Amniotic epithelial cell (primary cell): ENCODE measurements at places on chromosomes 4 and X.

DNA sequence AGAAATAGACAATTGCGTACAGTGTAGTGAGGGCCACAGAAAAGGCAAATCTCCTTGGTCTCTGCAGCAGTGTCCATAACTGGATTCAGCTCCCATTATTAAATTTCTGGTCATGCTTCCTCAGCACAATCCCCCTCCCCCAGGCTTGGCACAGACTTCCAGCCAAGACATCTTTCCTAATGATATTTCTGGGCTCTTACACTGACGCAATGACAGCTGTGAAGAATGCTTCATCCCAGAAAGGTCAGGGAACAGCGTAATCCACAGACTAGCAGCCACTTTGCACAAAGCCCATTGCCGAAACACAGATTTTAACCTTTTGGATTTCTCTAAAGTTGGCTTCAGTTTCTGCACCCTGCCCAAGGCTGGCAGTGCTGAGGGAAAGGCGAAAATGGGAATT is 597.6 kb upstream of the CPEB2 start:
- DNase-seq: no peak

DNA sequence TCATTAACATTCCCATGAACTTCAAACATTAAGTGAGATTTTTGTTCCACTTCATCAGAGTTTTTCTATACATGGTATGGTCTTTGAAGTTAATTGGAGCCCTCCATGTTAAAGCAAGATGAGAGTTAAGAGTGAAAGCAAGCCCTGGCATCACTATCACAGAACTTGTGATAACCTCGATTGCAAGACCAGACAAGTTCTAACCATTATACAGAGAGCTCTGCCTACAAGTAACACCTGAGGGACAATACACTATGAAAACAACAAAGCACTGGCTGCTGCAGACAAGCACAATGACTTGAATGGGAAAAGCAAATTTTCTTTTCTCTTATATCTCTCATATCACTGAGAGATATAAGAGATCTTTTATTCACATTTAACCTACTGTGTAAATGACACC is 126.6 kb upstream of the GYPA start:
- DNase-seq: no peak

DNA sequence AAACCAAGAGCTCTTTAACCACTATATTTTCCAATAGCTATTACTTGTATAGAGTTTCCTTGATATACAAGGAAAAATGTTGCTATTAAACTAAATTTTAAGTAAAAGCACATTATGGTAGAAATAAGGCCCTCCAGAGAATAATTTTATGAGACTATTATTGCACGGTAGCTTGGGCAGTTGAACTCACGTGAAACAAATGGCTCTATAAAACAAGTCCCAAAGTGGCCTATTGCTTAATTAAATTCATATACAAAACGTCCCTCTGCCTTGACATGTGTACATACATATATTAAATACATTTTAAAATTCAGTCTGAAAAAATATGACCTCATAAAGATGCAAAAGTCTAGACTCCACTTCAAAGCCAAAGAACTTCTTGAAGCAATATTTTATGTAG is 582.2 kb downstream of the CENPC start:
- no peak for DNase-seq

GRCh38 chr4:153005899-153006381 is 69.8 kb downstream of the FHDC1 start:
- no peak for DNase-seq

- no peak for DNase-seq
Observed at GRCh38 chr4:80124246-80125211, 51.5 kb upstream of the ANTXR2 start.

- no peak for DNase-seq
Observed at GRCh38 chrX:861340-861890, 230.8 kb downstream of the SHOX start.

GRCh38 chr4:92634882-92635281 is 331.1 kb downstream of the GRID2 start:
- DNase-seq: no peak

DNA sequence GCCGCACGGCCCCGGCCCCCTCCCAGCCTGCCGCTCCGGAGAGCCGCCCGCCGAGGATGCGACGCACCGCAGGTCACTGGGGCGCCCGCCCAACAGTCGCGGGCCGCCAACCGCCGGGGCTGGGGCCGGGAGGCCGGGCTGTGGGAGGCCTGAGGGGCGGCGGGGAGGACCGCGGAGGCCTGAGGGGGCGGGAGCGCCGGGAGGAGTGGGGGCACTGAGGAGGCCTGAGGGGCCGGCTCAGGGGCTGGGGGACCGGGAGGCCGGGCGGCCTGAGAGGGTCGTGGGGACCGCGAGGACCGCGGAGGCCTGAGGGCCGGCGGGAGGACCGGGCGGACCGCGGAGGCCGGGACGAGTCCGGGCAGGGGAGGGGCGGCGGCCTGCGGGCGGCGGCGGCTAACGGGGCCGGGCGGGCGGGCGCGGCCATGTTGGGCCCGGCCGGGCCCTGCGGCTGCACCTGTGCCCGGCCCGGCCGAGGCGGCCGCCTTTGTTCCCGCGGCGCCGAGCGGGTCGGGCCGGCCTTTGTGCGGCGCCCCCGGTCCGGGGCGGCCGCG is 353 bp downstream of the NSD2 start:
- no peak for DNase-seq

GRCh38 chr4:93810340-93810992 is 18.1 kb upstream of the ATOH1 start:
- no peak for DNase-seq

- DNase-seq: no peak
Observed at GRCh38 chr4:159106636-159107035, 3.8 kb downstream of the RAPGEF2 start.

- DNase-seq: peak; percentile 63
Observed at GRCh38 chr4:41369680-41370079, 113.0 kb downstream of the UCHL1 start.

DNA sequence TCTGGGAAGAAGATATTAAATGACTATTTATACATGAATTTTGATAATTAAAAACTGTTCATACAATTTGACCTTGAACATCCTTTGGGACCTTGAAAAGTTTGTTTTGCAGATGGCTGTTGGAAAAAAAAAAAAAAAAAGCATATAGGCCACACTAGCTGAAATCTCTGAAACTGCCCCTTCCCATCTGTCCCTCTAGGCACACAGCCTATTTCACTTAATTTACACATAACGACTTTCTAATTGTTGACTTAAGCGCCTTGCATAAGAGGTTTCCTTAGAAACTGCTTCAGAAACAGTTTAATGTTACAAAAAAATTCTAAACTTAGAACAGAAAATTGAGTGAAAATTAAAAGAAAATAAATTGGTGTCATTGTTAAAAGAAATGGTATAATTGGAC is 131.0 kb downstream of the COX18 start:
- DNase-seq: no peak

DNA sequence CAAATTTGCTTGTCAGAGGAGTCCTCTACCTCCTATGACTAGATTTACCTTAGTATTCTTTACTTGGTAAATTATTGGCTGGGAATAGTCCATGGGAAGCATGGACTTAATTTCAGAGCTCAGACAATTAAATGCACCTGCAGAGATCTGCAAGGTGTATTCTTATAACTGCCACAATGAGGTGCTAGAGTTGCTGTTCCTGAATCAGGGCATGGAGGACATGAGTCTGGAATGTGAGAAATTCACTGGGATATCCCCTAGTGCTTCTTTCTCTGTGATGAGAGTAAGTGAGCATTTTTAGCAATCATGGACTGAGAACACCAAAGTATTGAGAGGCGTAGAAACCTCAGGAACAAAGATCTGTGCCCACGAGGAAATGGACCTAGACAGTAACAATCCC is 32.9 kb upstream of the GRID2 start:
- peak; percentile 10 for DNase-seq

- no peak for DNase-seq
Observed at GRCh38 chr4:42767669-42768068, 110.8 kb upstream of the ATP8A1 start.

GRCh38 chr4:166658585-166658984 is 575.7 kb downstream of the SPOCK3 start:
- DNase-seq: no peak

DNA sequence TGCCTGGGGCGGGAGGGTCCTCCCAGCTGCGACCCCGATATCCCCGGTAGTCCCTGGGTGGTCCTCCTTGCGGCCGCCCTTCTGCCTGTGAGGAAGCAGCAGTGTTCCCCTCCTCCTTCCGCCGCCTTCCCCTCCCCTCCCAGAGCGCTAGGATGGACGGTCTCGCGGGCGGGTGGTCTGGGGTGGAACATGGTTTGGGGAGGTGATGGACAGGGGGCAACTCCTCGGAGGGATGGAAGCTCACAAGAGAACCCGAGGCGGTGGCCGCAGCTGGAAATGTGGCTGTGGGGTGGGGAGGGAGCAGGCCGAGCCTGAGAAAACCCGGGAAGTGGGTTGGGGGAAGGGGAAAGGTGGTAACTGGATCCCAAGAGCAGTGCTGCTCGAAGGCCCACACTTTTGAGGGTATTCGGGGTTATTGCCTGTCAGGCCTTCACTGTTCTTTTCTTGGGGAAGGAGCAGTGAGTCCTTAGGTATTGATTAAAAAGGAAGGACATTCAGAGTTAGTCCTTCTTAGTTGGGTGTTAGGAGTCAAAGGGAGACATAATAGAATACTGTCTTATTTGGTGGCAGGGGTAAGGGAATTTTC is 581 bp downstream of the UBE2K start:
- no peak for DNase-seq

DNA sequence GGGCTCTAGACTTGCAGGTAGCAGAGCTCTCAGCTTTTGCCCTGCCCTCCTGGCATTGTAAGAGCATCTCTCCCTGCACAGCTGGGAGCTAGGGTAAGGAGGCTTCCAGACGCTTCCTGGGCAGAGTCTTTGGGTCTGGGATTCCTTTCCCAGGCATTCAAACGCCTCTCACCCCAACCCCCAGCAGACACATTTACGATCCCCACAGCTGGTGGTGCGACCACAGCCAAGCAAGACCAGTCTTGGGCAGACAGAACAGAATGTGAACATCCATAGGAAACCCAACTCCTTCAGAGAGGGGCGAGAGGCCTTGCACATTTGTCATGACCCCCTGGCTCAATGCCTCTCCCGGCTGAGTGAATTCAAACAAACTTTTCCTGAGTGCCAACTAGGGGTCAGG is 38.1 kb upstream of the CD99L2 start:
- no peak for DNase-seq

GRCh38 chr4:123659730-123660129 is 263.1 kb downstream of the SPRY1 start:
- no peak for DNase-seq

DNA sequence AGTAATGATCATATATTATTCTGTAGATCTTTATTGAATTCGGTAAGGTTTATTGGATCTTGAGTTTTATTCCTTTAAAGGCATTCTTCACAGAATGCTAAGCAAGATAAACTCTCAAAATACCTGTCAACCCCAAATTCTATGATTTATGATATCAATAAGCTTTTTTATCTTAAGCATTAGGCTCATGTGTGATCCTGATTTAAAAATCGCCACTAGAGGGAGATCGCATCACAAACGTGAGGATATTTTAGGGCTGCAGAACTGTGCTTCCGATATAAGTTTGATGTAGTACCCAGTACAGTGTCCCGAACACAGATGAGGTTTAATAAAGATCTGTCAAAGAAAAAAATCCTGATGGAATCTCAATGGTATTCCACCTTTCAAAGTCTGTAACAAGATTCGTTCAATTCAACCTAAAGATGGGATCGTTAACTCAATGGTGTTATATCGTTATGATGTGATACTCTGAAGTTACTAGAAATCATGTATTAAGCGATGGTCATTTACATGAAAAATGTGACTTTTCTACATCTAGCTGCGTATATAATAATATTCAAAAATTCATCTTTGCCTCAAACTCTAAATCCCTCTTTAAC is 169.0 kb downstream of the CORIN start:
- peak; percentile 52 for DNase-seq

GRCh38 chr4:36471903-36472302 is 190.5 kb downstream of the DTHD1 start:
- no peak for DNase-seq

DNA sequence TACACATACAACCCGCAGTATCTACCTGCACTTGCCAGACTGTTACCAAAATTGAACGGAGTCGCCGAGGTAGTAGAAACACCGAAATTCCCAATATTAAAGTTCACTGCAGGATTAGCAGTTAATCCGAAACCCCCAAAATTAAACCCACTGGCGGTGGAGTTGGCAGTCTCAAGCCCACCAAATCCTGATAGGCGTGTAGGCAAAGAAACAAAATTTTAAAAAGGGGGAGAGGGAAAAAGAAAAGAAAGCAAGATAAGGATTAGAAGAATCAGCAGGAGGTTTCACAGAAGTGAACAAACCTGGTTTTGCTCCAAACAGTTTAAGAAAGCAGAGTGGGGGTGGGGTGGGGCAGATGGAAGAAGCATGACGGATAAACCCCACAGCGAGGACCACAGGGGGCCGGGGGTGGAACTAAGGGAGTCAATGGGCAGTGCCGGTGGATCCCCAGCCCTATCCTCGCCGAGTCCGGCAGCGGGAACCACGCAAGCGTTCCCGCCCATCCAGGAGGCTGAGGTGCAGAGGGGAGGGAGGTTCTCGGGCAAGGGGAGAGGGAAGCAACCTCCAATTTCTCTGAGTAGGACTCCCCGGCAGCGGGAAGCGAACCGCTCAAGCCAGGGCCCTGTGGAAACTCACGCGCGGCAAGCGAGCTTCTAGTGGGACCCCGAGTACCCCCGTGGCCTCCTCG is 599 bp downstream of the NUP54 start:
- peak; percentile 85 for DNase-seq

DNA sequence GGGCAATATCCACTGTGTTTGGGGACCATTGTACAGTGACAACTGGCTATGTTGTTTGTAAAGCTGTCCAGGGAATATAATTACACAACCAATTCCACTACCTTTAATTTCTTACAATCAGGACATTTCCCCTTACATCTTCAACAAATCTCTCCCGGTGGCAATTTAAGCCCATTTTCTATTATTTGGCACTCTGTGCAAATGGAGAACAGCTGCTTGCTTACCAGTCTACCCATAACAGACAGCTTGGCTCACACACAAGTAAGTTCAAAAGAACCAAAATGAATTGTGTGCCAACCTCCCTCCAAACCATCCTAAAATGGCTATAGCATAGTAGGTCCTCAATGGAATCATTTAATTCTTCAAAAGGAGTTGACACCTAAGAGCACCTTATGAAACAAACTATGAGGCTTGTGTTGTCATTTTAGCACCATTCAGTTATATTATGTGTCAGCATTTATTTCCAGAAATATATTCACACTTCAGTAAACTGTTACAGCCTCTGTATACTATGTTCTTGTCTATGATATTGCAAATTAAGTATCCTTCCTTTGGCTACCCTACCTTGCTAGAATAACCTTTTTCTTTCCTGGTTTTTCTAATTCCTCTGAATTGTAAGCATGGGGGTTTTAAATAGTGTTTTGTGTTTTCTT is 18.4 kb downstream of the GABRA4 start:
- DNase-seq: no peak

GRCh38 chrX:147342197-147342596 is 527.7 kb upstream of the CXorf51A start:
- DNase-seq: no peak

GRCh38 chr4:134544303-134544770 is 342.7 kb upstream of the PABPC4L start:
- DNase-seq: peak; percentile 20

DNA sequence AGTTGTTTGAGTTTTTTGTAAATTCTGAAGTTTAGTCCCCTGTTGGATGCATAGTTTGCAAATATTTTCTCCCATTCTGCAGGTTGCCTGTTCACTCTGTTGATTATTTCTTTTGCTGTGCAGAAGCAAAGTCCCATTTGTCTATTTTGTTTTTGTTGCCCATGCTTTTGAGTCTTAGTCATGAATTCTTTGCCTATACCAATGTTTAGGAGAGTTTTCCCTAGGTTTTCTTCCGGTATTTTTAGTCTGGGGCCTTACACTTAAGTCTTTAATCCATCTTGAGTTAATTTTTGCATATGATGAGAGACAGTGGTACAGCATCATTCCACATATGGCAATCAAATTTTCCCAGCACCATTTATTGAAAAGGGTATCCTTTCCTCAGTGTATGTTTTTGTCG is 405.8 kb upstream of the RPS6KA3 start:
- no peak for DNase-seq
